ENCODE measurements at places on chromosomes 7 and 10.

GRCh38 chr10:34392641-34393170 lies 422.4 kb downstream of the PARD3 start:
- no peak for DNase-seq

DNA sequence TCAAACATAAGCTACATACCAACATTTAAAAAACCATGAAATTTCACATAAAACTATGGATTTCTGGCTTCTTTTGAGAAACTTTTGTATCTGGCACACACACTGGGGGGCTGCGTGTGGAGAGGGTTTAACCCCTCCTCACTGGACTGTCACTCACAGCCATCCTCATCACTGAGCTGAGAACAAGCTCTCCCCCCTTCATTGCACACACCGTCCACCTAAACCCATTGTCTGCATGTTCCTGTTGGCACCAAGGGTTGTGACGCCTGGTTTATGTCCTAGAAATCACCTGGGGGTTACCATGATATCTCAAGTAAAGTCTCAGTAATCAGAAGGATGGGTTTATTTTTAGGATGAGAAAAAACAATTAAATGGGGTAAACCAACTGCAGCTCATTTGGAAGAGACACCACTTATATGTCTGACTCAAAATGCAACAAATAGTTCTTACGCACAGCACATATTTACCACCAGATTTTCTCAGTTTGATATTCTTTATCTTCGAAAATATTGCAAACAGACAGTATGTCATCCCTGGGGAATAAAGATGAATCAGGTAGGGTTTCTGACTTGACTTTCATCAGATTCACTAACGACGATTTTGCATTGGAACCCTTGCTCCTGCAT lies 218.5 kb upstream of the KLF6 start:
- DNase-seq, result no peak

DNA sequence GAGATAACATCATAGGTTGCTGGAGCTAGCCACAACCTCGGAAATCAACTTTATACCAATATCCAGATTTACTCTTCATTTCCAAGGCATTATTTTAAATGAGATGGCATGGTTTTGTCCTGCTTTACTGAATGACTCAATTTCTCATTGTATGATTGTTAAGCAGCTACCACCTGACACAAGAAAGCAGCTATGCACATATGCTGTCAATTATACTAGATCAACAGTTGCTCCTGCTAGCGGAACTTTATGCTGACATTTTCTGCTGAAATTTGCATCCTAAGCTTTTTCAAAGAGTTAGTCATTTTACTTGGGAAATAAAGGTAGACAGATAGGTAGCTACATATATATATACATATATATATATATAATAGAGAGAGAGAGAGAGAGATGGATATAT lies 8.9 kb upstream of the CH25H start:
- DNase-seq, result no peak

DNA sequence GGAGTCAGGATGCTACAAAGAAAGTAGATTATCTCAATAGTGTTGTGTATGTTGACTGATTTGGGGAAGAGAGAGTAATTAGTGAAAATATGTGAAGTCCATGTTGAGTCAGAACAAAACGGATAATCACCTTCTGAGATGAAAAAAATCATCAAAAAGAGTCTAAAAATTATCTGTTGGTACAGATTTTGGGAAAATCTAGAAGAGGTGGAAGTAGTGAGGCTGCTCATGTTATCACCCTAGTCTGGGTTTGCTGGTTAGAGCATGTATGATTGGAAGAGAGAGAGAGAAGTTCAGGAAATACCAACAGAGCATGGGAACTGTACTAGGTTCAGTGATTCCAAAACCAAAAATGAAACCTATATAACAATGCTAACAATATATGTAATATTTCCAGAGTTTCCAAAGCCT lies 12.3 kb downstream of the RPA3 start:
- no peak for DNase-seq

DNA sequence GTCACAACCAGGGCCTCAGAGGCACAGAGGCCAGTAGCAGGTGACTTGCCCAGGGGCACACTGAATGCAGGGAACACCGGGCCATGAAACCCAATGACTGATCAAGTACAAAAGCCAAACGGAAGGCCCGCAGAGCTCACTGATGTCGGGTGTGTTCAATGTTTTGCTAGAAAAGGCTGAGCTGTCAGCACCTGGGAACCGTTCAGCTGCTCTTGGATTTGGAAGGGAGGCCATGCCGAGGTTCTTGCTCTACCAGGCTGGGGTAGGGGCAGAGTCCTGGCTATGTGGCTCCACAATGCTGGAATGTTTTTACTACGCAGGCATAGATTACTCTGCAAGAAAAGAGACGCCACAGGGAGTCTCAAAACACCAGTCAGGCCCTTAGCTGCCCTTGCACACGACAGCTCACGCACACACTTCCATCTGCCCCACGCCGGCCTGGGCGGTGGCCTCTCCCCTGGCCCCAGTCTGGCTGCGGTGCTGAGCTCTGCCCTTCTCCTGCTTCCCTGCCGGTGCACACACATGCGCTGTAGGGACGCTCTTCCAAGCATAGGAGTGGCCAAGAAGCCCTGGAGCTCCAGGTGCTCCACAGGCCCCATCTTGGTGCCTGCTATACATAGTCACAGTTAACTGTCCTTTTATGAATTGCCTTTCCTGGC lies 79.9 kb downstream of the ZRANB1 start:
- no peak for DNase-seq

DNA sequence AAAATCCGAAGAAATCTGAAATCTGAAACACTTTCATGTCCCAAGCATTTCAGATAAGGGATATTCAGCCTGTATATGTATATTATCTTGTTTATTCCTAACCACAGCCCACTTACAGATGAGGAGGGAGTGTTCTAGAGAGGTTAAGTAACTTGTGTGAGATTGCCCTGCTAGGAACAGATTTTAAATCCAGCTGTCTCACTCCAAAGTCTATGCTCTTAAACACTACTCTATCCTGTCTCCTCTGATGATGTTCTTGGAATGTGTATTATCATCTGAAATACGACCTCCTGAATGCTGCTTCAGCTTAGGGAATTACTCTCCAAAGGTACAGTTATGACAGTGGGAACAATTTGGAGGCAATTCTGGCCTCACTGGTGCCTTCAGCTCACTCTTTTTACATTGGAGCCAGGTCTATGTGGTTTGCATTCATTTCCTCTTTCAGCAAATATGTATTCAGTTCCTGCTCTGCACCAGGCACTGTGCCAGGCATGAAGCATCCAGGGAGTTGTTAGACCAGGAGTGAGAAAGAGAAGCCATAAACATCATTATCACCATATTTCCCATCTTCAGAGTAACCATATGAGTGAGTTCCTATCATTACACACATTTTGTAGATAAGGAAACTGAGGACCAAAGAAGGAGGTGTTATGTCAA lies 70.2 kb downstream of the NOC3L start:
- no peak for DNase-seq

- no peak for DNase-seq
Measured at GRCh38 chr7:139515266-139515665, 8.2 kb upstream of the CLEC2L start.

GRCh38 chr7:762885-763284 lies 35.8 kb upstream of the PRKAR1B start:
- DNase-seq, result no peak

DNA sequence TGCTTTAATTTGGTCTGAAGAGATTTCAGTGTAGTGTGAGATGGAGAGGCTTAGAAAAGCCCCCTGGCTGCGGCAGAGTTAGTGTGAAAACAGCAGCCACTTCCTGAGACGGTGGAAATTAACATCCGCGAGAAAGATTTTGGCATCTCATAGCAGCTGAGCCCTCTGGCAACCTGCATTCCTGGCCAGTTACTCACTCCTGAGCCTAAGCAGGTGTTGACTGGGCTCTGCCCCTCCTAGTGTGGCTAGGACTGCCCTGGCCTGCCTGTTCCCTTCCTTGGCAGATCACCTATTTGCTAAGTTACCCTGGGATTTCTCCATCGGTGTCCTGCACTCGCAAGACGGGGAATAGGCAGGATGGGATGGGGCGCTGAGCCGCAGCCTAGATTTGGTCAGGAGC lies 57.6 kb upstream of the LMTK2 start:
- DNase-seq, result peak; percentile 58

DNA sequence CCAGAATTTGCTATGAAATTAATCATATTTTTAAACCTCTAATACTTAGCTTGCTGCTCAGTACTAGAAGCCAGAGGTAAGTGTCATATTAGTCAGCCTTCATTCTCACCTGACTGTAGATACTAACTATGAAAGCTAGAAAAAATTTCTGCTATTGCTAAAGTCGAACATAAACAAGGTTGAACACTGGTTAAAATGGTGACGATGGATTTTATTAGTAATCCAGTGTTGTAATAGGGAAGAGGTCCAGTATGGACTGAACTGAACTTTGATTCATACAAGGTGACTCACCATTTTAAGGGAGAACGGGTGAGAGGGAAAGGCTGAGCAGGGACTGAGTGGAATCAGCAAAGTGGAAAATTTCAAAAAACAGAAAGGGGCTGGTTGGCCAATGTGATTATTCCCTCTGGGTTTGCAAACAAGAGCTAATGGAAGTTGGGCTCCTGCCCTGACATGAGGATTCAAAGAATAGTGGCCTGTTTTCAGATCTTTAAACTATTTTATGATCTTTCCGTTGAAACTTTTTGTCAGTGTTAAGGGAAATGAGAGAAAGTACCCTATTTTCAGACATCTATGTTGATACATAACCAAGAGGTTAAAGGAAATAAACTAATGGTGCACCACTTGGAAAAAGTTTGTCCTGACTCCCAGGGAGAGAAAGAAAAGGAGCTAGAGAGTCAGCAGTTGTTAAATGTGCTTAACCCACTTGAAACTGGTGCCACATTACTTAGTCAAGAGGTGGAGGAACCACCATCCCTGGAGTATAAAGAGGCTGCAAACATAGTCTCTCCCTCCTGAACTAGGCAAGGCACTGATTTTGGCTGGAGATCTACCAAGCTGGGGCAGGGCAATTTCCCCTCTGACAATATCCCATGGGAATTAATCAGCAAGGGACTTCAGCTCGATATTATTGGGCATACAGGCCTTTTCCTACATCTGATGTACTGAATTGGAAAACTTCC lies 15.3 kb upstream of the AKR1C1 start:
- DNase-seq, result peak; percentile 85

- DNase-seq, result no peak
Measured at GRCh38 chr10:108052981-108053380, 888.5 kb upstream of the SORCS1 start.

- no peak for DNase-seq
Measured at GRCh38 chr7:99459087-99459486, 6.9 kb downstream of the ATP5MF start.

- DNase-seq, result peak; percentile 67
Measured at GRCh38 chr7:141533149-141533949, 17.9 kb upstream of the AGK start.

DNA sequence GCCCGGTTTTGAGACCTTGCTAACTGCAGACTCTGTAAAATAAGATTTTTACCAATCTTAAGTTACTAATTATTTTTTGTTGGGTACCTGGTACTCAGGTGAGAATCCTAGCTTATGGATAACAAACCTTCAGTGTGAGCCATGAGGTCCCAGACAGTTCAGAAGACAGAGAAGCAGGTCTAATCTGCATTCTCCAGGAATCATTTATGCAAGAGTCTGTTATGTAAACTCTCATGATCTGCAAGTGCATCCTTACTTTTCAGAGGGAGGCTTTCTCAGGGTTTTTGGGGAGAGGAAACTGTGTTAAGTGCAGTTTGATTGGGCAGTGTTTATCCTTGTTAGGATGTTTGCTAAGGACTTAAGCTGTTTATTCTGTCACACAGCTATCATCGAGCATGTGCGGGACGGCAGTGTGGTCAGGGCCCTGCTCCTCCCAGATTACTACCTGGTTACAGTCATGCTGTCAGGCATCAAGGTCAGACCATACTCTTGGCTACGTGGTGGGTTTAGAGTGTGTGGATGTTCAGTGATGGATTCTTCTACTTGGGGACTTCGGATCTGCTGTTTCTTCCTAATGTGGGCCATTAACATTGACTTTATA lies 50.2 kb downstream of the SND1 start:
- DNase-seq, result no peak

DNA sequence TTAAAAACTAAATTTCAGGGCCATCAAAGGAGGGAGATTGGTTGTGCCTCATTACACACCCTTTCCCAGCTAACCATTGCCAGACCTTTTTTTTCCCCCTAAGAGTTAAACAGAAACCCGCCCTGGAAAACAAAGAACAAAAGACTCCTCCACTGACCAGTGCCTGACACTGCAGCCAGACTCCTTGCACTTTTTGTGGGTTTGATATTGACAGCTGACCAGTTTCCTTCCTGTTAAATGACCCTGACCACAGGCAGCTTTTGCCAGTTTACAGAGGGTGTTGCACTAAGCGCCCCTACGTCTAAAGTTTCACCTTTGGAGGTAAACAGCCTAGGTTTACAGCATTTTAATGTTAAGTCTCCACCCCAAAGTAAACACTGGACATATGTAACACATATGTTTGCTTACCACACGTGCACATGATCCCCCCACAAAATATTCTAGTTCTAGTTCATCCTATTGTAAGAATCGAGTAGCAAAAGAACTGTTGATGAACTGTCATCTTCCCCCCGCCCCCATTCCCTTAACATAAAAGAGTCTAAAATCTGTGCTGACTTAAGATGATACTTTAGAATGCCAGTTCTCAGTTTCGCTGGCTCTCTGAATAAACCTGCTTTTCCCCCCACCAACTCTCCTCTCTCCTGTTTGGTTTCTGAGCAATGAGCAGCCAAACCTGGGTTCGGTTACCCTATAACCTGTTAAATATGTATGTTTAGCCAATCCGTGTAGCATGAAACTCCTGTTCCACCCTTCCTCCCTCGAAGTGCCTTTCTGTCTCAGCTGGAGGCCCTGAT lies 38.0 kb downstream of the FOXI2 start:
- no peak for DNase-seq

- peak; percentile 94 for DNase-seq
Measured at GRCh38 chr7:129665013-129665401, 53.5 kb downstream of the NRF1 start.

- DNase-seq, result no peak
Measured at GRCh38 chr10:103911021-103911459, 6.9 kb downstream of the STN1 start.

- no peak for DNase-seq
Measured at GRCh38 chr7:111098011-111098925, 7.3 kb downstream of the LRRN3 start.

GRCh38 chr7:44608916-44609648 lies 2.7 kb downstream of the OGDH start:
- DNase-seq, result peak; percentile 69

GRCh38 chr10:107485019-107485418 lies 320.5 kb upstream of the SORCS1 start:
- no peak for DNase-seq

DNA sequence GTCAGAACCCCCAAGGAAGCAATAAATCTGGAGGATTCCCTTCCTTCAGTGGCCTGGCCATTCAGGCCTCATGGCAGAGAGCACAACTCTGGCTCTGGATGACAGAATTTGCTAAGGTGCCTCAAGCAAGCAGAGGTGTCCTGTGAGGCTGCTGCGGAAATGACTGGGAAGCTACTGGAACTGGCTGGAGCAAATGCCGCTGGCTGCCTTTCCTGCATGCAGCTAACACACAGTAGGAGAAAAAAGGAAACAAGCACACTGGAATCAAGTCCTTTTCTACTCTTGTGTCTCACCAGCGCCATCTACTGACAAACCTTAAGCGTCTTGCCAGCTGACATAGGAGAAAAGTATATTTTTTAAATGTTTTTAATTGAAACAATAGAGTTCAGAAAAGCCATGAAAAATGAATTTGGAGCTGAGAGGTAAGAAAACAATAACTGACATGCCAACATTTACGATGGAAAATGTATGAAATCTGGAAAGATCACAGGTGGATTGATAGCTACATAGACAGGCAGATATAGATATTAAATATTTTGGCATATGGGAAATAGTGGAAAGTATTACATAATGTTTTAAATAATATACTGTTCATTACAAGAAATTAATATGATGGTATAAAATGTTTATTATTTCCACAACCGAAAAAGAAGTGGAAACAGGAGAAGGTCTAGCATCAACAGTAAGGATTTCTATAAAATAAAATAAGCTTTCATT lies 951.6 kb downstream of the ANKRD7 start:
- peak; percentile 78 for DNase-seq
